ENCODE measurements at places on chromosomes 3 and 15.

- DNase-seq, result no peak
Measured at GRCh38 chr3:8952130-8952529, 11.1 kb downstream of the RAD18 start.

DNA sequence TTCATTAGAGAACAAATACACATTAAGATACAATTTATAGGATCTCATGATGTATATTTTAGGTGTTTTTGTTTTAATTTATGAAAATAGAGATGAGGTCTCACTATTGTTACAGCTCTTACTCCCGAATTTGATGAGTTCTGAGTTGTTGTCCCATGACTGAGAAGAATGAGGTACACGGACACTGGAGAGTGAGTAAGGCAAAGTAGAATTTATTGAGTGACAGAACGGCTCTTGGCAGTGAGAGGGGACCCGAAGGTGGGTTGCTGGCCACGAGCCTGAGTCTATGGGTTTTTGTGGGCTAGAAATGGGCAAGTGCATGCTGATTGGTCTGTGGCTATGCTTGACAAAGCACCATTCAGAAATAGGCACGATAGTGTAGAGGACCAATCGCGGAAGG lies 3.1 kb upstream of the RNF168 start:
- no peak for DNase-seq

- DNase-seq, result no peak
Measured at GRCh38 chr3:124664804-124665203, 65.4 kb upstream of the UMPS start.

- no peak for DNase-seq
Measured at GRCh38 chr3:151357463-151357850, 27.1 kb downstream of the P2RY12 start.
